ENCODE measurements at places on chromosomes 2 and 18. TPM values are rescaled to one million over a fixed set of nuclear protein-coding genes. Genes with fewer than 3 reads are reported as not detected.

ALPP gene
- total RNA-seq = not detected

TMEM37 gene
- not detected for total RNA-seq

DYNAP gene
- not detected for total RNA-seq

KCNJ13 gene
- total RNA-seq = not detected

NAPG gene
- 35.3 TPM for total RNA-seq

UPP2 gene
- not detected for total RNA-seq

KCNG2 gene
- total RNA-seq = not detected

RAB12 gene
- total RNA-seq = 17.2 TPM

GPR55 gene
- total RNA-seq = 0.78 TPM

EVX2 gene
- not detected for total RNA-seq

RAD51AP2 gene
- not detected for total RNA-seq

RAB27B gene
- 0.75 TPM for total RNA-seq

Data from activated T-helper 2 cell treated with anti-CD3 and anti-CD28 coated beads, Interferon-gamma antibody, Interleukin-2, Interleukin-4, amounts not matched to agents 10 μg/mL and 5 μg/mL and 100 μg/mL, durations not matched to agents 14 hours and 24 hours and 36 hours (primary cell).